Right kidney (tissue), 9 donors: ENCODE measurements at places on chromosomes 3 and 15.

- no peak for DNase-seq
Measured at GRCh38 chr3:27553886-27554540, 69.8 kb upstream of the SLC4A7 start.

- DNase-seq, result no peak
Measured at GRCh38 chr15:51075364-51075763, 19.3 kb downstream of the TNFAIP8L3 start.

DNA sequence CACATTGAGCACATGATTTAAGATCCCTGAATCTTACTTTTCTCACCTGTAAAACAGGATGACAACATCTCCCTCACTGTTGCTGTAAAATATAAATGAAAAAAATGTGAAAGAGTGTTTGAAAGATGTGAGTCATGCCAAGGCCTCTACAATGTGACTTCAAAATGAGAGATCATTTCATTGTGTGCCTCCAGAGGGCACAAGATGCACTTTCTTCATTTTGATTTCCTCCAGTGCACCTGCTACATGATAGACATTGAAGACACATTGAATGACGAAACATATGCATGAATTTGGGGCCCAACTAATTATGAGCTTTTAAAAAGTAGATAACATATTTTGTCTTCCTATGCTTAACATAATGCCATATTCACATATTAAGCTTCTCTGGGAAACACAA is 170.3 kb downstream of the MOBP start:
- no peak for DNase-seq

DNA sequence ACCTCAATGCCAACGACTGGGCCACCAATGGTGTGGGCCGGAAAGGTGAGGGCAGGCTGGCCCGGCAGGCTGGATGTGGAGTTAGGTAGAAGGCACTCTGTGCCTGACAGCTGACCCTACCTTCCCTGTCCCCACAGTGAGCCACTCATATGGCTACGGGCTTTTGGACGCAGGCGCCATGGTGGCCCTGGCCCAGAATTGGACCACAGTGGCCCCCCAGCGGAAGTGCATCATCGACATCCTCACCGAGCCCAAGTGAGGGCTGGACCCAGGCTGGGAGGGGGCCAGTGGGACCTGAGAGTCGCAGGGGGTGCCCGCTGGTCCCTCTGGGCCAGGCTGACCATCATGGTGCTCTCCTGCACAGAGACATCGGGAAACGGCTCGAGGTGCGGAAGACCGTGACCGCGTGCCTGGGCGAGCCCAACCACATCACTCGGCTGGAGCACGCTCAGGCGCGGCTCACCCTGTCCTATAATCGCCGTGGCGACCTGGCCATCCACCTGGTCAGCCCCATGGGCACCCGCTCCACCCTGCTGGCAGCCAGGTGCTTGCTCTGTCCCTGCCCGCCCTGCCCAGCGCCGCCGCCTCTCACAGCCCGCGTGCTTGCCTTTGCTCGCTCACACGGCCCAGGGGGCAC is 4.5 kb upstream of the FES start:
- no peak for DNase-seq

GRCh38 chr3:111652492-111653180 is 57.5 kb upstream of the ZBED2 start:
- DNase-seq, result no peak

- DNase-seq, result no peak
Measured at GRCh38 chr15:78619022-78619950, 1.5 kb downstream of the CHRNA3 start.

GRCh38 chr3:4976109-4976508 is 3.1 kb upstream of the BHLHE40 start:
- DNase-seq, result no peak

DNA sequence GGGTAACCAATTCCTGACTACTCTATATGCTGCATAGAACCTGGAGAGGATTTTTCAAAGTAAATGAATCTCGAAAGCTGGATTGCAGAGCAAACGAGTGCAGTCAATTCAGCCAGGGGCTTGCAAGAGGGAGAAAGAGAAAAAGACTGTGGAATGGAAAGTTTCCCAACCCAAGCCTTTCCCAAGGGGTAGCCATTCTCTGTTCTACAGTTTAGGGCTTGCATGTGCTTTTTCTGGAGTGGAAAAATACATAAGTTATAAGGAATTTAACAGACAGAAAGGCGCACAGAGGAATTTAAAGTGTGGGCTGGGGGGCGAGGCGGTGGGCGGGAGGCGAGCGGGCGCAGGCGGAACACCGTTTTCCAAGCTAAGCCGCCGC is 511 bp upstream of the RARB start:
- peak; percentile 86 for DNase-seq

- DNase-seq, result no peak
Measured at GRCh38 chr3:14143271-14144225, 18.7 kb downstream of the TMEM43 start.

- DNase-seq, result no peak
Measured at GRCh38 chr3:128907706-128908445, 28.5 kb downstream of the ACAD9 start.

DNA sequence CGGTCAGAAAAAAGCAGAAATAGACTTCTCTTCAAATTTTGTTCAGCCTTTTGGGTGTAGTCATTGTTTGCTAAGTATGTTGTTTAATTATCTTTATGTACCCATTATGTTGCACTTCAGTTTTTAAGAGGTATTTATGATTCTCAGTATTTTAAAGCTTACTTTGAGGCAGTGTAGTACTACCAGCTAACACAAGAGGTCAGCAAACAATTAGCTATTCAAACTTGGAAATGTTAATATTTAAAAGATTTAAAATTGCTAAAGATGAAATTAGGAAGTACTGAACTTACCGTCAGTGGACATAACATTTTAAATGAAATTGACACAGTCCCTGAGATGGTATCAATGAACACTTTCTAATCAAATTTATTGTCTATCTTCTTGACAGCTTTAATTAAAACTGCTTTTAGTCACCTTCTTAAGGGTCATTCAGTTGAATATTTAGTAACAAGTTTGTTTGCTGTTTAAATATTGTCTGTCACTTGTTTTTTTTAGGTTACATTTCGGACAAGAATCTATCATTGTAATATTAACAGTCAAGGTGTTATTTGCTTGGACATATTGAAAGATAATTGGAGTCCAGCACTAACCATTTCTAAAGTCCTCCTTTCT is 28.1 kb downstream of the NKIRAS1 start:
- no peak for DNase-seq

DNA sequence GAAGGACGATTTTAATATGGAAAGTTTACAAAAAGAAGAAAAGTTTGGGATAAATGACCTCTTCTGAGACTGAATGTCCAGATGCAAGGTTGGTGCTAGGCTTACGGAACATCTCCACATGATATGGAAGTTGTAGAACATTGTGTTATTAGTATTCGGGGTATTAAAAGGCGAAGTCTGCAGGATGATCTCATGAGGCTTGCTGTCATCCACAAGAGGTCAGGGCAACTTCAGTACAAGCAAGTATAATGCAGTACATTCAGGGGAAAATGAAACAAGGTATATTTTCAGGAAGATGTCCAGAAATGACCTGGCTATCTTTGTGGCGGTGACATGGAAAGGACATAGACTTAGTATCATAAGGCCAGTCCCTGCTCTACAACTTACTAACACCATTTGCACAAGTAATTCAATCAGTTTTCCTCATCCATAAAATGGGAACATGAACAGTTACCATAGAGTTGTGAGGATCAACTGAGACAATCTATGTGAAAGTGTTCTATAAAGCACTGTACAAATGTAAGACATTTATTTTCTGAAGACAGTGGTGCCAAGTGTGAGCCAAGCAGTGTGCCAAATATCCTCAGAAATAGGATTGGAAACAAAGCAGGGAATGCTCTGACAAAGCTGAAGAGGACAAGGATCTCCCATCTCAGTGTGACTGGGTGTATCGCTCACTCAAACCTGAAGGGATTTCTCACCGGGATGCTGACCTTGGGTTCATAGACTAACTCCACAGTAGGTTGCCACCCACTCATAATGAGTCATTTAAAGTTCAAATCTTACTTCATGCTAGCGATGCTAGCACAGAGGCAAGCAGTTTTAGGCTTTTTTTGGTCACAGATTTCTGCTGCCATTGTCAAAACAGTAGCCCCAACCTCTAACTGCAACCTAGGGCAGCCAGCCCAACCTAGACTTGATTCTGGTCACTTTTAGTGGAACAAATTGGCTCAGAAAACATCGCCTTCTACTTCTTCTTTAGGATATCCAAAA is 118.3 kb downstream of the TIGIT start:
- no peak for DNase-seq

DNA sequence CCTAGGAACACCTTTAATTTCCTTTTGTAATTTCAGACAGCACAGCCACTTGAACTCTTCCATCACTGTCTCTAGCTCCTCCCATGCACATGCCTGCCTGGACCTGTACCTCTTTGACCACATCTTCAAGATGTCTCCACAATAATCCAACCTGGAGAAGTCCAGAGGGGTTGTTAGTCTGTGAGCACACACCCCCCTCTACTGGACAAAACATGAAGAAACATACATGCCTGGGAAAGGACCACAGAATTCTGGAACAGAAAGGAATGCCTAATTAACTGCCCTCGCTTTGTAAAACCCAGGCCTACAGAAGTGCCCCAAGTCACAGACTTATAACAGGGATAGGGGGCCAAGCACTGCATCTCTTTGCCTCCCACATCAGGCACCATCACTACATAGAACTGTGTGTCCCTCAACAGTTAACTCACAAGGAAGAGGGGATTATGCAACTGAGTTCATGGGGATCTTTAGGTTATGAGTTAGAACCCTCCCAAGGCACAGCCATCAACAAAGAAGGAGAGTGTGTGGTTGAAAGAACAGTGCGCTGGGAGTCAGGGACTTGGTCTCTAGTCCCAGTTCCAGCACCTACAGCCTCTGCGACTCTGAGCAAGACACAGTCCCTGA is 61.7 kb downstream of the FMN1 start:
- DNase-seq, result peak; percentile 59

GRCh38 chr3:106710596-106710995 is 666.6 kb upstream of the CCDC54 start:
- DNase-seq, result no peak

DNA sequence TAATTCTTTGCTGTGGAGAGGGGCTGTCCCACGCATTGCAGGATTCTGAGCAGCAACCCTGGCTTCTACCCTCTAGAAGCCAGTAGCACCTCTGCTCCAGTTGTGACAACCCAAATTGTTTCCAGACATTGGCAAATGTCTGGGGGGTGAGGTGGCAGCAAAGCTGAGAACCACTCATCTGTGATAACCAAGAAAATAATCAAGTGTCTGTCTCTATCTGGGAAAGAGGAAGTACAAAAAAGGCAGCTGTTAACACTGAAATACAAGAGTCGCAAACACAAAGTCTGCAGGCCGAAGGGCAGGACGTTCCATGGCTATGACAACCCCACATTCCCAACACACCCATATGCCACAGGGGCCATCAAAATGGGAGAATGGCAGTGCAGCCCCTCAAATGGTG is 42.2 kb upstream of the GNB5 start:
- DNase-seq, result no peak

- peak; percentile 39 for DNase-seq
Measured at GRCh38 chr3:143847787-143848631, at the start of gene SLC9A9. Gene SLC9A9 (minus strand): TSS chr3:143848468. CDS start chr3:143848322, 146 bp downstream.

GRCh38 chr3:120471643-120472042 is 20.9 kb upstream of the FSTL1 start:
- DNase-seq, result no peak

GRCh38 chr3:190747571-190747970 is 114.9 kb downstream of the GMNC start:
- DNase-seq, result no peak

- DNase-seq, result no peak
Measured at GRCh38 chr3:81154611-81155143, 606.8 kb downstream of the GBE1 start.
